Gastrocnemius medialis (tissue), 4 donors: ENCODE measurements at places on chromosomes 7 and 10. TPM values are rescaled to one million over a fixed set of nuclear protein-coding genes. Genes with fewer than 3 reads are reported as not detected.

Gene ELN
- total RNA-seq, result 14.8 TPM

Gene GHITM
- total RNA-seq, result 331 TPM

Gene SPDYE1
- not detected for total RNA-seq

Gene JAZF1
- 8.6 TPM for total RNA-seq

Gene ADRB1
- total RNA-seq, result 0.13 TPM

Gene COBL
- total RNA-seq, result 84.5 TPM

Gene GHRHR
- not detected for total RNA-seq

Gene EPHB6
- total RNA-seq, result 2.5 TPM

Gene LMTK2
- total RNA-seq, result 44.2 TPM

Gene SPDYE9
- total RNA-seq, result not detected
